ENCODE measurements at places on chromosomes 3 and 15.
A peak's percentile ranks its signal among the peaks of the same experiment; 100 is the strongest.

DNA sequence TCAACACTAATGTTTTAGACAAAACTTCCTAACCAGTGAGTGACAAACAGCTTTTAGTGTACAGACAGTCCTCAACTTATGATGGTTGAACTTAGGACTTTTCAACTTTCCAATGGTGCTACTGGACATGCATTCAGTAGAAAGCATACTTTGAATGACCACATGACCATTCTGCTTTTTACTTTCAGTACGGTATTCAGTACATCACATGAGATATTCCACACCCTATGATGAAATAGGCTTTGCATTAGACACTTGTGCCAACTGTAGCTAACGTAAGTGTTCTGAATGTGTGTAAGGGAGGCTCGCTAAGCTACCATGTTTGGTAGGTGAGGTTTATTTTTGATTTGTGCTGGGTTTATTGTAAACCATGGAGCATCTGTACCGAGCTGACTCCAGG, 113.7 kb downstream of the WNT7A start:
- no peak for DNase-seq

GRCh38 chr15:65303687-65304380, 643 bp upstream of the RNU5B-1 start:
- DNase-seq: no peak

DNA sequence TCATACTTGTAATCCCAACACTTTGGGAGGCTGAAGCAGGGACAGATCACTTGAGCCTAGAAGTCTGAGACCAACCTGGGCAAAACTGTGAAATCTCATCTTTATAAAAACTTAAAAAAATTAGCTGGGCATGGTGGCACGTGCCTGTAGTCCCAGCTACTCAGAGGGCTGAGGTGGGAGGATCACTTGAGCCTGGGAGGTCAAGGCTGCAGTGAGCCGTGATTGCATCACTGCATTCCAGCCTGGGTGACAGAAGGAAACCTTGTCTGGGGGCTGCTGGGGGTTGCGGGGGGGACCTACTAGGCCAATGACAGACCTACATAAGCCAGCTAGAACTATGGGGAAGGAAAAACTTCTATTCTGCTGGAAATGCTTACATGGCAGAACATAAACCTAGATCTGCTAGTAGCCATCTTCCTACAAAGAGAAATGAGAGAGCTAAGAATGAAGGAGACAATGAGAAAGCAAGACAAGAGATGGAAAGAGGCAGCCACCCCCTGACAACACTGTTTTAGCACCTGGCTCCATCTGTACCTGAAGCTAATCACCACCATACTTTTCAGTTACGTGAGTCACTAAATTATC, 23.9 kb downstream of the FOXP1 start:
- DNase-seq: no peak

GRCh38 chr15:48494631-48495030, 150.9 kb downstream of the FBN1 start:
- no peak for DNase-seq

DNA sequence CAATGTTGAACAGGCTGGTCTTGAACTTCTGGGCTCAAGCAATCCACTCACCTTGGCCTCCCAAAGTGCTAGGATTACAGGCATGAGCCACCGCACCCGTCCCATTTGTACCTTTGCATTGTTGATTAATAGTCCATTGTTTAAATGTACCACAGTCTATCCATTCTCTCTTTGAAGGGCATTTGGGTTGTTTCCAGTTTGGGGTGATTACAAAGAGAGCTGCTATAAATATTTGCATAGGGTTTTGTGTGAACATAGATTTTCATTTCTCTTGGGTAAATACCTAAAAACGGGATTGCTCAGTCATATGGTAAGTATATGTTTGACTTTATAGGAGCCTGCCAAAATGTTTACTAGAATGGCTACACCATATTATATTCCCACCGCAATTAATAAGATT, 13.7 kb upstream of the PTPRG start:
- no peak for DNase-seq

- no peak for DNase-seq
These were observed 88.2 kb downstream of the FBN1 start for GRCh38 chr15:48557335-48557734.

DNA sequence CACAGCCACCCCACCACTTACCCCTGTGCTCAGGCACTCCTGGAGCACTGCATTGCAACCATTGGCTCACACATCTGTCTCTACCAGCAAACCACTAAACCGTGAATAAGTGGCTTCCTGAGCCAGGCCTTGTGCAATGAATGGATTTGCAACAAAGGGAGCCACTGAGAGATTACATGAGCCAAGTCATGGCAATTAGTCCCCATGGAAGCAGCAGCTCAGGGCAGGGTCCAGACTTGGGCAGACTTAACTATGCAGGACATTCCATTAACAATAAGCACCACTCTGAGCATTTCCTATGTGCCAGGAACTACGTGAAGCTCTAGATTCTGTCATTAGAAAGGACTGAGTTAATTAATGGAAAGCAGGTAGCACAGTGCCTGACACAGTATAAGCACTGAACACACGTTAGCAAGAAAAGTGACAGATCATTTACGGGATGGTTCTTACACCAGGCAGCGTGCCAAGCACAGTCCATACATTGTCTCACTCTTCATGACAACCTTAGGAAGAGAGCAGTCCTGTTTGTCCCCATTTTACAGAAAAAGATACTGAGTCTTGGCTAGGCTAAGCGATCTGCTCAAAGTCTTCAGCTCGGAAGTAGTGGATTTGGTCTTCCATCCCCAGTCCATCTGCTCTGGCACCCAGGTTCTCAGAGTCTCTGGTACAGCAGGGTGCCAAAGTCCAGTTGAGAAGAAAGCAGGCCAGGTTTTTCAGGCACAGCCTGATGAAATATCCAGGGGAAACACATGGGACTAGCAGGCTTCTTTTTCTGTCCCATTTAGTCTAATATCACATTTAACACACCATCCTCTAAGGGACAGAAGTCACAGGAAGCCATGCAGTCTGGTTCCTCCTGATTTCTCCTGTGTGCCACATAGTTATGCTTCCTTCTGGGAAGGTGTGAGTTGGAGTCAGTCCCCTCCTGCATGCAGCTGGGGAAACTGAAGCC, 44.1 kb downstream of the LIPC start:
- DNase-seq: no peak

GRCh38 chr15:33067456-33067855, 127.1 kb downstream of the FMN1 start:
- no peak for DNase-seq

DNA sequence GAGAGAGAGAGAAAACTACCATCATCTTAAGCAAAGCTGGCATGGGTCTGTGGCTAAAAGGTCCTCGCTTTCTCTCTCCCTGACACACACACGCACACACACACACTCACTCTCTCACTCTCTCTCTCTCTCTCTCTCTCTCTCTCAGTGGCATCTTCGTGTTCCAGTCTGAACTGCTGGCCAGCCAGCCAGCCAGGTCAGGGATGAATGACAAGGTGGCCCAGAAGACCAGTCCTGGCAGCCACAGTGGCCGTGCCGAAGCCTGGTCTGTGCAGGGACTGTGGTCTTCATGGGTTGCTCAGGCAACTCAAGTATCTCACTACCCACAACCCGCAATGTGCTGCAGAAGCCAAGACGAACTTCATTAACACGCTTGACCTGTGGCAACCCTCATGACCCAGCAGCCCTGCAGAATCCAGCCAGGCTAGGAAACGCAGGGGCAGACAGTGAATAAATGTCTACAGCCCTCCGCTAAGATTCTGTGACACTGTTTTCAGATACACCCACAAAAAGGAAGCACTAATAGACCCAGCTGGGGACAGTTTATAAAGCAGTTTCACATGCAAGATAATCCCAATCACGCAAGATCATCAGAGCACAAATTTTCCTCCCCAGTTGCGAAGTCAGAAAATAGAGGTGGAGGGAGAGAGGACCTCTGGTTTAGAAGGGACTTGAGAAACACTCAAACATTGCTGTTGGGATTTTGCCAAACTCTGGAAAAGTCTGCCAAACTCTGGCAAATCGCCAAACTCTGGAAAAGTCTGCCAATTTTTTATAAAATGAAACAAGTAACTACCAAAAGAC, 66.4 kb downstream of the XXYLT1 start:
- DNase-seq: no peak

DNA sequence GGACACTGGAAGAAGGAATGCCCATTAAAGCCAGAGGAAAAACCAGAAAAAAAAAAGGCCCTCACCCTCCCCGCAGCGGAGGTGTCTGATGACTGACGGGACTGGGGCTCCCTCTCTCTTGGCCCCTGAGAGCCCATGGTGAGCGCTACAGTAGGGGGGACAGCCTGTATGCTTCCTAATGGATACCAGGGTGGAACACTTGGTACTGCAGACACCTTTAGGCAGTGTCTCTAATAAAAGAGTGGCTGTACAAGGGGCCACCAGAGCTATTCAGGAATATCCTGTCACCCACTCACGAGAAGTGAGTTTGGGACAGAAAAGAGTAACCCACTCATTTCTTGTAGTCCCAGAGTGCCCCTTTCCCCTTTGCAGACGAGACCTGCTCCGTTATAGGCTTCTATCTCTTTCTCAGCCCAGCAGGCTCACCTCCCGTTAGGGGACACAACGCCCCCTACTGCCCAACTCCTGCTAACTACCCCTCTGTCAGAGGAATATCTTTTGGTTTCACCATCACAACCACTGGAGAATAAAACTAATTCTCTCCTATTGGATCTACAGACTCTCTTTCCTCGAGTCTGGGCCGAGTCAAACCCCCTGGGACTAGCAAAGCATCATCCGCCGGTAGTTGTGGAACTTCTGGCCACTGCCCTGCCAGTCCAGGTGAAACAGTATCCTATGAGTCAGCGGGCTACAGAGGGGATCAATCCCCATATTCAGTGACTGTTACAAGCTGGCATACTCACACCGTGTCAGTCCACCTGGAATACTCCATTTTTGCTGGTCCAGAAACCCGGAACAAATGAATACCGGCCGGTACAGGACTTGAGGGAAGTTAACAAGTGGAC, 40.8 kb downstream of the ZBTB11 start:
- DNase-seq: peak; percentile 44

GRCh38 chr3:105781871-105782270, 86.9 kb downstream of the CBLB start:
- DNase-seq: no peak

- DNase-seq: no peak
These were observed 15.2 kb downstream of the TIPARP start for GRCh38 chr3:156689608-156690007.

DNA sequence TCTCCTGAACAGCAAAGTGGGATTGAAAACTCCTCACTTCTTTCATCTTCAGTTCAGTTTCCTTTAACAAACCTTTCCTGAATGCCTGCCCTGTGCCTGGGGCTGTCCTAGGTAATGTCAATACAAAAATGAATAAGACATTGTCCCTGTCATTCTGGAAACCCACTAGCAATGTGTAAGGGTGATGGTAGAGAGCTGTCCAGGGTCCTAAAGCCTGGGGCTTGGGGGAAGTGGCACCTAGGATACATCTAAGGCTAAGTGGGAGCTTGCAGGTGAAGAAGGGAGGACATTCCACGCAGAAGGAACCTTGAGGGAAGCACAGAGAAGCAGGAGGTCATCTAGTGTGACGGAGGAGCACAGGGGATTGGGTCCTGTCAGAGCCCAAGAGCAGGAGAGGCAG, 212.7 kb upstream of the PPP2R3A start:
- DNase-seq: no peak

GRCh38 chr3:165786013-165786412, 51.2 kb downstream of the BCHE start:
- no peak for DNase-seq

GRCh38 chr3:108388136-108389132, 92.1 kb downstream of the HHLA2 start:
- no peak for DNase-seq

- DNase-seq: no peak
These were observed 161.9 kb downstream of the STAC start for GRCh38 chr3:36542186-36542585.

- no peak for DNase-seq
These were observed 44.5 kb downstream of the BLM start for GRCh38 chr15:90761629-90762028.

DNA sequence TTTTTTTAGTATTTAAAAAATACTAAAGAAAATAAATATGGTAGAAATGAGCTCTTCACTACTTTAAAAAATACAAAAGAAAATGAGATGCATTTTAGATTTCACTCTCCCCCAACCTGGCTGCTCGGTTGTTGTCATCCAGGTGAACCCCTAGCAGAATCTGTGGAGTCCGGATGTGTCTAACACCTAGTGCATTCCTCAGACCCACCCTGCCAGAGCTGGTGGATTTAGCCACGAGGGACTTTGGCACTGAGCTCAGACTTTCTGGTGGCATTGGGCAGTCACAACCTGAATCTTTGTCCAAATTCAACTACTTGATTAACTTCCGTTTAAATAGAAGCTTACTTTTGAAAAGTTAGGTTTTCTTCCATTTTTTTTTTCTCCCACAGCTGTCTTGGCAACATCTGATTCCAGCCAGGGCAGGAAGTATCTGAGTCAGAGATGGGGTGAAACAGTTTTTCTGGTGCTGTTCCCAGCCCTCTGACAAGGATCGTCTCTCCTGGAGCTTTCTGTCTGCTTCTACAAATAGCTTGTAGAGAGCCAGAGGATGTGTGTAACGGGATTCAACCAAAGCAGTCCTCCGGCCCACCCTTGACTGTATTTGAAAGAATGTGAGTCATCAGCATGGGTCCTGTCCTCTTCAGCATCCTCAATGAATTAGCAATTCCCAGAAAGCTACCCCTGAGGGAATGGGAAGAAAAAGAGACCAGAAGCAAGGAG, 301.8 kb upstream of the MCTP2 start:
- no peak for DNase-seq

- peak; percentile 63 for DNase-seq
These were observed 5.9 kb downstream of the STARD9 start for GRCh38 chr15:42581272-42581730.

DNA sequence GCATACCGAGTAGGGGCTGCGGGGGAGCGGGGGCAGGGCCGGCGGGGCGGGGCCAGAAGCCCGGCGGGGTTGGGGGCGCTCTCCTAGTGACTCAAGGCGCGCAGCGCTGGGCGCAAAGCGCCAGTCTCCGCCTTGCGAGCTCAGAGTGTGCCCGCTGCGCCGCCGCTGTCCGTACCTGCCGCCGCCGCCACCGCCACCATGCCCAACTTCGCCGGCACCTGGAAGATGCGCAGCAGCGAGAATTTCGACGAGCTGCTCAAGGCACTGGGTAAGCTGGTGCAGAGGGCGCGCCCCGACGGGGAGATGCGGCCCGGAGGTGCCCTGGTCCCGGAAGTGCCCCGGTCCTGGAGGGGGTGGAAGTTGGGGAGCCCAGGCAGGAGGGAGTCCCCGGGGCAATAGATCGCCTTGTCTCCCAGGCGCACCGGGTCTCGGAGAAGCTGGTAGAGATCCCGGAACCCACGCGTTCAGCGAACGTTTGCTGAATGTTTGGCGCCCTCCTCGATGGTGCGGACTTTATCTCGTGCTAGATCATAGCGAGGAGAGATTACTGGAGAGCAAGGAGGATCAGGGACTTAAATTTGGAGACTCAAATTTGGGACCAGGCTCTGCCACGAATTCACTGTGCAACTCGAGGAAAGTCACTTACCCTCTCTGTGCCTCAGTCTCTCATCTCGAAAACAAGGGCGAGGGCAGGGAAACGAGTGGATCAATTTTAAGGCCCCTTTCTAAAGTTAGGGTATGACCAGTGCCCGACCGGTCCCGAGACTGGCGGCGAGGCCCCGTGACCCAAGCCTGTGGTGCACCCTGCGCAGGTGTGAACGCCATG, at the start of gene CRABP1:
Gene CRABP1 (plus strand): TSS at position 123 of the 826 bp plus-strand sequence. CDS start 76 bp downstream, at position 199.
- DNase-seq: no peak

- no peak for DNase-seq
These were observed 40.2 kb downstream of the ROBO2 start for GRCh38 chr3:77079988-77080610.

Data from stimulated activated CD4-positive, alpha-beta T cell treated with anti-CD3 and anti-CD28 coated beads, Interleukin-15, amount 100 ng/mL, for 1 hour (primary cell).